ENCODE measurements at places on chromosomes 12 and 14.

DNA sequence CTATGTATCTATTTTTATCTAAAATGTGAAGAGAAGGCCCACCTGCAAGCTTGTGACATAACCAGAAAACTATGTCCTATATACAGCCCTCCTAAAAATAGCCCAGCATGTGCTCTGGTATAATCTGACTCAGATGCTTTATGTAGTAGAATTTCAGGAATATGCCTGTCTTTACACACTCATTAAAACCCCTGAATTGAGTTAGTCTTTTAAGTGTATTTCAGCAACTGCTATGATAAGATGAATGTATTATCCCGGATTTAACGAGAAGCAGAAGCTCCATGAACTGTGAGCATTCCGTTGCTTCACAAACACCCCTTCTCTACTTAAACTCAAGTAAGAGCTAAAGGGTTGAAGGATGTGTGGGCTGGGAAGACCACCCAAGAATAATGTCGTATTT is 89.9 kb upstream of the PRICKLE1 start:
- no peaks in the 10 kb centered on the region for H3K4me1 ChIP-seq
- no peak overlapping the region for H3K27ac ChIP-seq
- peaks cover 7% of the 10 kb centered on the region for H3K27me3 ChIP-seq
- H3K4me3 ChIP-seq, result no peak overlapping the region
- no peaks in the 10 kb centered on the region for H3K36me3 ChIP-seq
- DNase-seq, result no peak

GRCh38 chr14:20714593-20715250 is 26.2 kb downstream of the ANG start:
- H3K4me1 ChIP-seq, result no peaks in the 10 kb centered on the region
- peaks cover 10% of the 10 kb centered on the region for H3K27me3 ChIP-seq
- H3K27ac ChIP-seq, result no peak overlapping the region
- H3K36me3 ChIP-seq, result no peaks in the 10 kb centered on the region

- no peak overlapping the region for H3K27ac ChIP-seq
- H3K27me3 ChIP-seq, result peaks cover 9% of the 10 kb centered on the region
- H3K36me3 ChIP-seq, result no peaks in the 10 kb centered on the region
- DNase-seq, result no peak
Measured at GRCh38 chr12:10279937-10280336, 27.7 kb upstream of the KLRD1 start.

GRCh38 chr14:60757567-60758002 is 23.0 kb downstream of the MNAT1 start:
- H3K36me3 ChIP-seq, result peaks cover 14% of the 10 kb centered on the region
- H3K27ac ChIP-seq, result peak overlapping the region; percentile 78
- peak; percentile 76 for DNase-seq
- no peaks in the 10 kb centered on the region for H3K27me3 ChIP-seq
- peak overlapping the region; percentile 78 for H3K4me3 ChIP-seq
- H3K4me1 ChIP-seq, result peaks cover 71% of the 10 kb centered on the region

DNA sequence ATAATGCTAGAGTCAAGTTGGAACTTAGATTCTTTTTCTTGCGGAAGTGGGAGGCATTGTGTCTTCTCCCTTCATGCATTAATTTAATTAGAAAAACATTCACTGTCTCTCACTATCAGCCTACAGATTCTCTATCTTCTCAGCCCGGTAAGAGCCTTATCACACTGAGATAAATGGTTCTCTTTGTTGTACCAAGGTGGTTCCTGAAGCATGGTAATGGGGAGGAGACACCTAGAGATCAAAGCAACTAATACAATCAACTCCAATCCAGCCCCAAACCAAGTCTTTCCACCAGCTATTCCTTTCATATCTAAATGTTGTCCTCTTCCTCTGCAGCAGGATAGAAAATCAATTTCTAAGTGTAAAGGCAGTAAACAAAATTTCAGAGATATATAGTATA is 210.8 kb downstream of the DAD1 start:
- no peaks in the 10 kb centered on the region for H3K36me3 ChIP-seq
- H3K4me3 ChIP-seq, result no peak overlapping the region
- peaks cover 22% of the 10 kb centered on the region for H3K4me1 ChIP-seq
- no peak overlapping the region for H3K27ac ChIP-seq
- no peak for DNase-seq

GRCh38 chr12:108302403-108303311 is 36.5 kb downstream of the CMKLR1 start:
- H3K36me3 ChIP-seq, result no peaks in the 10 kb centered on the region
- DNase-seq, result no peak
- no peak overlapping the region for H3K4me3 ChIP-seq
- no peak overlapping the region for H3K27ac ChIP-seq
- H3K4me1 ChIP-seq, result no peaks in the 10 kb centered on the region
- no peaks in the 10 kb centered on the region for H3K27me3 ChIP-seq

- H3K27me3 ChIP-seq, result peaks cover 2% of the 10 kb centered on the region
- DNase-seq, result no peak
- peaks cover 24% of the 10 kb centered on the region for H3K4me1 ChIP-seq
Measured at GRCh38 chr12:105409801-105410471, 79.4 kb downstream of the C12orf75 start.

DNA sequence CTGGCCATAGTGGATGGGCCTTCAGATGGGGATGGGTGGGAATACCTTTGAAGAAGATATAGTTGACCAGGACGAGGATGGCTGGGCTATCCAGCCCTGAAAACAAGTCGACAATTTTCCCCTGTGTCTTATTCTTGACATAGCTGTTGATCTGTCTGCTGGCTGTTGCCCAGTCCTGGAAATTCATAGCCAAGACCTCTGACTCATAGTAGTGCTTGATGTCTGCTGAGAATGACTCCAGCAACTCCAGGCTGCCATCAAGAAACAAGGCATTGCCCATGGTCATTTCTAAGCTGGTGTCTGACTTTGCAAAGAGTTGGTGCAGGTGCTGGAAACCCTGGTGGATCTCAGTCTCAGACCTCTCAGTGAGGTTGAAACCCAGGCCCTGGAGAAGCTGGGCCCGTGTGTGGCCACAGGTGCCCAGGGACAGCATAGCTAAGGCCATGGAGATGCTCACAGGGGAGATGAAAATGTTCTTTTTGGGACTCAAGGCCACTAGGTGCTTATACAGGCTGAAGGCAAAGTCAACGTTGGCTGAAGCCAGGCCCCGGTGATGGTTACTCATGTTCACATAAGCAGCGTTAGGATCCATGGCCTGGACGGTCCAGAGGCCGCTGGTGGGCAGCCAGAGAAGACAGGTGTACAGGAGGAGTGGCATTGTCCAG is 9.0 kb downstream of the SERPINA6 start:
- DNase-seq, result no peak
- no peaks in the 10 kb centered on the region for H3K36me3 ChIP-seq
- H3K4me3 ChIP-seq, result no peak overlapping the region
- H3K4me1 ChIP-seq, result no peaks in the 10 kb centered on the region

All from HFFc6 (cell line).